ENCODE measurements at places on chromosomes 7 and 10.

DNA sequence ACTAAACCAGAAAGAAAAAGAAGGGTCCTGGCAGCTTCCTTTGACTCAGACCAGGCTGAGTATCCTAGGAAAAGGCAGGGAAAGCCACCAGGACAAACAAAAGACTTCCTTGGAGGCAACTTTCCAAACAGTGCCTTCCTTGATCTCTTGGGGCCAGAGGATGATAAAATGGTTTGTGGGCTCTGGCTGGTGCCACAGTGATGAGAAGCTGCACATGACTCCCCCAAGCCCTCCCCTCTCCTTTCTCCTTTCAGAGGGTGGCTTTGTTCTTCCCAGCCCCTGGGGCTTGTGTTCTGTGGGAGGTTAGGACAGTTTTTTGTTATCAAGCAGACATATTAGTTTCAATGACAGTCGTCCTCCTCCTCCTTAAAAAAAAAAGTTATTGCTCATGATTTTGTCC, 183.2 kb downstream of the SEM1 start:
- DNase-seq, result no peak

DNA sequence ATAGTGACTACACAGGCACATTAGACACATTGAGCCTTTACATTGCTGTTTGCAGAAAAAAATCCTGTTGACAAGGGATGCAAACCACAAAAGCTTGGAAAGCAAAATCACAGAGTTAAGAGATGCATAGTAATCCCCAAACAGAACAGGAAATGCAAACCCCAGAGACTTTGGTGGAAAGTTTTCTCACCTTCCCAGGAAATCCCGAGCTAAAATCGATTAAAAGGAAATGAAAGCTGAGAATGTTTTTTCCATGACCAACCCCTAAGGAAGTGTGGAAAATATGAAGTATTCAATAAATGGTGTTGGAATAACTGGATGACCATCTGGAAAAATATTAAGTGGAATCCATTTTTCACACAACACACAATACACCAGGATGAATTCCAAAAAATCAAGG, 598.7 kb downstream of the GRID1 start:
- DNase-seq, result no peak

GRCh38 chr10:78547397-78547796, 513.7 kb downstream of the RPS24 start:
- DNase-seq, result no peak

GRCh38 chr7:96127746-96128145, 194.2 kb downstream of the SLC25A13 start:
- DNase-seq, result no peak

- DNase-seq, result no peak
These were observed 85.1 kb downstream of the KLF6 start for GRCh38 chr10:3699916-3700315.

DNA sequence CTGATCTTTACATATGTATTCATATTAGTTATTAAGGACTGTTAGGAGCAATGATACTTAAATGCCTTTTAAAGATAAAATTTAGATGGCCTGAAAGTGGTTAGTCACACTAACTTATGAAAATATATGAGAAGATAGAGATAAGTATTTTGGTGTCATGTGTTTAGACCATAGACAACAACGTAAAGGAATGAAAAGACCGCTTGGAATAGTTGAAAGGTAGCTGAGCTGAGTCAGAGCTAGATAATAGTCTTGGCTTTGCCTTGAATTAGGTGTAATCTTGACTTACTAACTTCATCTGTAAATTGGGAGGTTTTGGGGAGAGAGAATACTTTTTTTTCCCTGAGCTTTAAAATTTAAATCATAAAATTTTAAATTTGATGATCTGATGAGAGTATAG, 127.0 kb downstream of the LYZL1 start:
- DNase-seq, result no peak

GRCh38 chr7:80318081-80318480, 183.4 kb downstream of the GNAI1 start:
- DNase-seq, result no peak

DNA sequence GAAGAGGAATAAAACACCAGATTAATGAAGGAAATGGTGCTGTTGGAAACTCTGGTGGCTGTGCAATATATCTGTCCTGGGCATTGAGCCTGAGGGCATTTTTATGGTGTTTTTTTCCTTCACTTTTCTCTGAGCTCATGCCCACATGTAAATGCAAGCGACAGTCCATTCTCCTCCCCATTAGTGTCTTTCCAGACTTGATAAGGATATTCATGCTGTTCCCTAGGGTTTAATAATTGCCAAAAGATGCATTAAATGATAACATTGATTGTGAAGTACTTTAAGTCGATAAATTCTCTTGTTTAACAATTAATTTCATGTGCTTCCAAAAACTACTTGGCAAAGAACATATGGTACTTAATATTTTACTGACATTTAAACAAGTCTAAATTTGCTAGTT, 384.7 kb downstream of the MDFIC start:
- DNase-seq, result no peak

- no peak for DNase-seq
These were observed 53.7 kb downstream of the ADCY1 start for GRCh38 chr7:45627691-45628456.

GRCh38 chr10:73810358-73810734, 1.1 kb downstream of the NDST2 start:
- DNase-seq, result no peak

DNA sequence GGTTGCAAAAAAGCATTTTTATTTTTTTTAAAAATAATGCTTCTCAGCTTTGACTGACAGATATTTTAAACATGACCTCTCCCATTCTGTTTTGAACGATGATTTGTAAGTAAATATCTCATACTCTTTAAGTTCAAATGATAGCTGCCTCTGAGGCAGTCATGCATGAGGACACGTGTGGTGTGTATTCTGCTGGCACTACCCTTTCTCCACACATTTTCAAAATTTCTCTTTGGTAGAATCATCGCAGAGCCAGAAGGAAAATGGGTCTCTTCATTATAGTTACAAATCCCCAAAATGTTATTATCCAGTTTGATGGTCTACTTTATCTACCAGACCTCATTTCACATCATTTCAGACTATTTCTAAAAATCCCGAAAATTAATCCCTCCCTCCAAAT, 55.1 kb downstream of the FZD1 start:
- no peak for DNase-seq

GRCh38 chr10:58674251-58674650, 161.6 kb downstream of the BICC1 start:
- no peak for DNase-seq

DNA sequence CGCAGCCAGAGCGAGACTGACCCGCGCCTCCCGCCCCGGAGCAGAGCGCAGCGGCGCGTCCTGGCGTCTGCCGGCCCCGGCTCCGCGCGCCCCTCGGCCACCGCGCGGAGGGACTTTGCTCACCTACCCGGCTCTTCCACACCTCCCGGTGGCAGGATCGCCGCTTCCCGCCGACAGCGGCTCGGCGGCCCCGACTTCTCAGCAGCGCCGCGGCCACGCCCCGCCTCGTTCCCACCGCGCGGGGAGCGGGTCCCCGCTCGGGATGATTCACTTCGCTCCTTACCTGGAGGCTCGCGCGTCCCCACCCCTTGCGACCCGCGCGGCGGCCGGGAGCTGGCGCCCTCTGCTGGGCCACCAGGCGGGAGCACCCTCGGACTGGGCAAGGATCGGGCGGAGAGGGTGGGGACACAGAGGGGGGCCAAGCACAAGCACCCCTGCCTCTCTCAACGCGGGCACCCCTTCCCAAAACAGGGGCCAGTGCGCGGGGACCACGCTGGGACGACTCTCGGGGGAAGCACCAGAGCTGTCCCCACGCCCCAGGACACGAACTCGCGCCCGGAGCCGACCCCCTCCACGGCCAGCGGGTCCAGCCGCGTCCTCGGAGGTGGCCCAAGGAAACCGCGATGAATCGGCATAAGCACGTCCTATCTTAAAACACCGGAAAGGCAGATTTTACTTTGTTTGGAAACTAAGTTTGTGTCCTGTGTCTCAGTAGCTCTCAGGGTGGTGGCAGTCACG, 101.0 kb upstream of the SVIL start:
- peak; percentile 82 for DNase-seq

- DNase-seq, result no peak
These were observed 54.7 kb downstream of the SCD start for GRCh38 chr10:100401631-100402328.

DNA sequence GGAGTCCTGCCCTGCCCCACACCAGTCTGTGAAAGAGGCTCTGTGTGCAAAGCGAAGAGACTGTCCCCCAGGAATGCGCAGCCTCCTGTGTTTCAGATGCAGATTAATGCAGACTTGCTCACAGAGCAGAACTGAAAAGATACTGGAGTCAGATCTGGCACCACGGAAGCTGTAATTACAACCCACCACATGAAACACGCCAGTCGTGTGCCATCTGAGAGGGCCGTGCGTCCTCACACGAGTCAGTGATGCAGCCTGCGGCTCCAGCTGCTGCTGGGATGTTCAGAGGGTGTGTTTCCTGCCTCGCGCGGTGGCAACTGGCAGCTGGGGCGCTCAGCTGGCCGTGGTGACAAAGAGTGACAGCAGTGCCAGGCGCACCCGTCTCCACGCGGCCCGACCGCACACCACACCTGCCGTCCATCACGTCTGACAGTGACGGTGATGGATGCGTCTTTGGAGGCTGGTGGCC, 50.0 kb downstream of the NKX6-2 start:
- no peak for DNase-seq

DNA sequence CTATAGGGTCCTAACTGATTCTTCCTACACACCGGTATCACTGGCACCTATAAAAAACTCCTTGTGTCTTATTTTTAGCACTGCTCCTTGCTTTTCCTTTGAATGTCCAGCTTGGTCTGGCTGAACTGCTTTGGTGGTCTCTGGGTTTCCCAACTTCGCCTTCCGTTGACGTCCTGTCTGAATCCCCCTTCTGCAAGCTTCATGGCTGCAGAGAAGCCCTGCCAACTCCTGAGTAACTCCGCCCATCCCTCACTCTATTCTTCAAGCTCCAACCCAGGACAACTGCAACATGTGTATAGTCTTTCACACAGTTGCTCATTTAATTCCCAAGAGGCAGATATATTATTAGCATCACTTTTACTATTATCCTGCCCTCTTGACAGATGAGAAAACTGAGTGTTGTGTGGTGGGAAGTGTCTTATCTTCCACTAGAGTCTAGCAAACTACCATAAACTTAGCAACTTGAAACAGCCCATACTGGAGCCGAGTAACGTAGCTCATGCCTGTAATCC, 40.9 kb downstream of the MTURN start:
- no peak for DNase-seq

DNA sequence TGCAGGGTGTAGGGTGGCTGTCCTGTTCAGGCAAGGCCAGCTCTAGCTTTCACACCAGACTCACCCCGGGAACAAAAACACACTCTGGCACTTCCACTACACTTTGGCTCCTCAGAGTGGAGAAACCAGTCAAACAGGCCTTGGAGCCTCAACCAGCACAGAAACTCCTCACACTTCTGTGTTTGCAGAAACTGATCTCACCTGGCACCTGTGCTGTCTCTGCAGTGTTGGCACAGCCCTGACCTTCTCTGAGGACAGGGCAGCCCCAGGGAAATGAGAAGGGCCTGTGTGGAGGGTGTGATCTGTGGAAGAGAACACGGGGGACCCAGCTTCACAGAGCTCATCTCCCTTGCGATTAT, 4.1 kb upstream of the CALML5 start:
- DNase-seq, result no peak

GRCh38 chr7:4500812-4501211, 181.3 kb upstream of the FOXK1 start:
- DNase-seq, result no peak

DNA sequence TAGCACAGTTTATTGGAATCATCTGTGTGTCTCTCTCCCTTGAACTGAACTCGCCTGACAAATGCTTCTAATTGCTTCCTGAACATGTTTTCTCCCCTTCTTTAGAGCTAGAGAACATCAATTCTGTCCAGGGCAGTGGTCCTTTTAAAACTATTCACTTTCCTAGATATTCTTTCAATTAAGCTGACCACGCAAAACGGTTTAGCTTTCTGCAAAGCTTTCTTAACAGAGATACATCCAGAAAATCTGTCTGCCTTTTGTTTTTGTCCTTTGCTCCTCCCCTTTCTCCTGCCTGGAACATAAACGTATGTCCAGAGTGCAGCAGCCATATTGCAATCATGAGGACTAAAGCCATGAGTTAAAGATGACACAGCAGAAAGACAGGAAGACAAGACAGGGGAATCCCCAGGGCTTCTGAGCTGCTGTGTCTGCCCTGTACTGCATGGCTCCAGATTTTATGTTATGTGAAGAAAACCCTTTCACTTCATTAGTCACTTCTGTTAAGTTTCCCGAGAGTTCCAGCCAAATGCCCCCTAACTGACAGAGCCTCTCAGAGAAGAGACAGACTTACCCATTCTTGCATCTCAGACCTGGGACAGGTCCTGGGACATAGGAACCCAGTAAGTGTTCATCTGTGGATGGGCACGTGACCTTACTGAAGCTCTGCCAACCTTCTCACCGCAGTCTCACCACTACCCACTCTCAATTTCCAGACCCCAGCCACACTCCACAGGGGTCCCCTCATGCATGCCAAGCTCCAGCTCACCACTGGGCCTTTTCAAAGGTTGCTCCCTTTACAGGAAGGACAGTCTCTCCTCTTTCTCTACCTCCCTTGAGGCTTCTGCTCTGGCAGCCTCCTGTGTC, 35.0 kb upstream of the CPXM2 start:
- DNase-seq, result no peak

- no peak for DNase-seq
These were observed 85.4 kb upstream of the GSDME start for GRCh38 chr7:24842449-24843241.

DNA sequence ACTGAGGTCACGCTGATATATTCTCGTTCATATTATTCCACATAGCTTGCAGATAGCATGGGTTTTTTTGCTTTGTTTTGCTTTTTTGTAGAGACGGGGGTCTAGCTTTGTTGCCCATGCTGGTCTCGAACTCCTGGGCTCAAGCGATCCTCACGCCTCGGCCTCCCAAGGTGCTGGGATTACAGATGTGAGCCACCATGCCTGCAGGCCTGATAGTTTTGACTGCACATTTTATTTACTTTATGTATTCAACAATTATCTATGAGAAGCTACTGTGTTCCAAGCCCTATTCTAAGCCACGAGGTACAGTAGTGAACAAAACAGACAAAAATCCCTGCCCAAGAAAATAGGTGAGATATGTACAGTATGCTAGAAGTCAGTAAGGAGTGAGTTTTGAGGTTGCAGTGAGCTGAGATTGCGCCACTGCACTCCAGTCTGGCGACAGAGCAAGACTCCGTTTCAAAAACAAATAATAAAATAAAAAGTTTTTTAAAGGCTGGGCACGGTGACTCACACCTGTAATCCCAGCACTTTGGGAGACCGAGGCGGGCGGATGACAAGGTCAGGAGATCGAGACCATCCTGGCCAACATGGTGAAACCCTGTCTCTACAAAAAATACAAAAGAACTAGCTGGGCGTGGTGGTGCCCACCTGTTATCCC, 1.3 kb upstream of the YWHAG start:
- DNase-seq, result no peak

- DNase-seq, result no peak
These were observed 38.0 kb upstream of the SLC25A13 start for GRCh38 chr7:96359876-96360275.

Data from Kasumi-1 (cell line).